ENCODE measurements at places on chromosomes 6 and 20.

- no peak for DNase-seq
Observed at GRCh38 chr6:64890609-64891008, 816.4 kb downstream of the EYS start.

DNA sequence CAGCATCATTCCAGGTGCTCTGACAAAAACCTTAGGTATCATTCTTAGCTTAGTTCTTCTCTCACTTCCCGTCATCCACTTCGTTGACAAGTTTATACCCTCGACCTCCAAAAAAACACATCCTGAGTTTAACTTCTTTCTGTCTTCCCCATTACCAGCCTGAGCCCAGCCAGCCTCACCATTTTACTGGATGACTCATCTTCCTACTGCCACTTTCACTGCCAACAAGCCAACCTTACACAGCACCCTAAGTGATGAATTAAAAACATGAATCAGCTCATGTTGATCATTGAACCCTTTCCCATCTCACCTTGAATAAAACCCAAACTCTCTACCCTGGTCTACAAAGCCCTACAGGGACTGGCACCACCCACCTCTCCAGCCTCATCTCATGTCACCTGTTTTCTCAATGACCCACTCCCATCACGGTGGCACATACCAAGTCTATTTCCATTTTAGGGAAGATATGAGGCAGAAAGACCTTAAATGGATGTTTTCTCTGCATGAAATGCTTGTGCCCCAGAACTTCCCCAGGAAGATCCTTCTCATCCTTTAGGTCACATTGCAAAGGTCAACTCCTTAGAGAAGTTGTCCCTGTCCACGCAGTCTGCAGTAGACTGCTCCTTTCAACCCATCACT is 9.9 kb upstream of the UST start:
- no peak for DNase-seq

DNA sequence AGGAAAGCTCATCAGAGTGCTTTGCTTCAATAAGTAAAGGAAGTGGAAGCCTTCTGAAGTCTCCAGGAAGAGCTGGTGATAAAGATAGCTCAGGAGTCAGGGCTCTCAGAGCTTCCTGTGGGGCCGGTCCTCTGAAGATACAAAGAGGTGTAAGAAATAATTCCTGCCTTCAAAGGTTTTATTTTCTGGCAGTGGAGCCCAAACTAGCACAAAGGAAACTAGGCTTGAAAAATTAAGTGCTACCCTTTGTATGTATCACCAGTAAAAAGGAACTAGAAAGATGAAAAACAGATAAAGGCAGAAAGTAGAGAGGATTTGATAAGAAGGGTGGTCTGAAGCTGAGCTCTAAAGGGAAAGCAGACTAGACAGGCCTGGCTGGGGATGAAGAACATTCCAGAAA is 204.1 kb upstream of the SASH1 start:
- DNase-seq, result no peak

- DNase-seq, result no peak
Observed at GRCh38 chr6:3175715-3176402, 18.5 kb upstream of the TUBB2A start.

DNA sequence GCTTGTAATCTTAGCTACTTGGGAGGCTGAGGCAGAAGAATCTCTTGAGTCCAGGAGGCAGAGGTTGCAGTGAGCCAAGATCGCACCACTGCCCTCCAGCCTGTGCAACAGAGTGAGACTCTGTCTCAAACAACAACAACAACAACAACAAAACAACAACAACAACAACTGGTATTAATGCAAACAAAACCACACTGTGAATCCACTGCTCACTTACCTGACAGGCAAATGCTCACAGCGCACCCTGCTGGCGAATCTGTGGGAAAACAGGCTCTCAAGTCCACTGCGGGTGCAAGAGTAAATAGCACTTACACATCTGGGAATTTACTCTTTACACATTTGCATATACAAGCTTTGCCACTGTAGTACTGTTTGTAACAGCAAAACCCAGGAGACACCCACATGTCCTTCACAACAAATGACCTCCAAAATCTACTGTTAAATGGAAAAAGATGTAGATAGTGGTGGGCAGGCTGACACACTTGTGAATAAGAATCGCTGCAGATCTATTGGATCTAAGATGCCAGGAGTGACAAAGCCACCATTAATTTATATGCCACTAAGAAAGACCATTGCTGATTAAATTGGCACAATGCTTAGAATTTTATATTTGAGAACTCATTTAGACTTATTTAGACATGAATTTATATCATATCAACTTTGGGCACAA is 29.3 kb downstream of the NSFL1C start:
- DNase-seq, result peak; percentile 40

- DNase-seq, result no peak
Observed at GRCh38 chr6:85449388-85449817, 480 bp upstream of the NT5E start.

DNA sequence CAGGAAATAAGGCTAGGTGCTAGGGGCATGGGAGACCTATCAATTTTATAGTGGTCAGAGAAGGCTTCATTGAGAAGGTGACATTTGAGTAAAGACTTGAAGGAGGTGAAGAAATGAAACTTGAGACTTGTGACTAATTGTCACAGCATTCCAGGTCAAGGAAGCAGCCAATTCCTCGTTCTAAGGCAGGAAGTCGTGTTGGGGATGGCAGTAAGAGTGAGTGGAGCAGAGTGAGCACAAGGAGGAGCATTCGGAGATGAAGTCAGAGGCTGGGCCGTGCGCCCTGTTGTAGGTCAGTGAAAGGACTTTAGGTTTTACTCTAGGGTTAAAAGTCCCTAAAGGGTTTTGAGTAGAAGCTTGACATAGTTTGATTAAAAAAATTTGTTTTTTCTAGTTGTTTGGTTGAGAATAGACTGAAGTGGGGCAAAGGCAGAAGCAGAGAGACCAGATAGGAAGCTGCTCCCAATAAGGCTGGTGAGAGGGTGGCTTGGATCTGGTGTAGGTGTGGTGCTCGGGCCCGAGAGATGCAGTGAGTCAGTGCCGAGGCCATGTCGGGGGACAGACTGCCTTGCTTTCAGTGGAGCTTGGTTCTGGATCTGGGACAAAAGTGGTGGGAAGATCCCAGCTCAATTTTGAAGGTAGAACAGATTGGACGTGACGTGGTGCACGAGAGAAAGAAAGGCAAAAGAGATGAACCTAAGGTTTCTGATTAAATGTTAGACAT is 2.6 kb upstream of the RSPH3 start:
- DNase-seq, result no peak

DNA sequence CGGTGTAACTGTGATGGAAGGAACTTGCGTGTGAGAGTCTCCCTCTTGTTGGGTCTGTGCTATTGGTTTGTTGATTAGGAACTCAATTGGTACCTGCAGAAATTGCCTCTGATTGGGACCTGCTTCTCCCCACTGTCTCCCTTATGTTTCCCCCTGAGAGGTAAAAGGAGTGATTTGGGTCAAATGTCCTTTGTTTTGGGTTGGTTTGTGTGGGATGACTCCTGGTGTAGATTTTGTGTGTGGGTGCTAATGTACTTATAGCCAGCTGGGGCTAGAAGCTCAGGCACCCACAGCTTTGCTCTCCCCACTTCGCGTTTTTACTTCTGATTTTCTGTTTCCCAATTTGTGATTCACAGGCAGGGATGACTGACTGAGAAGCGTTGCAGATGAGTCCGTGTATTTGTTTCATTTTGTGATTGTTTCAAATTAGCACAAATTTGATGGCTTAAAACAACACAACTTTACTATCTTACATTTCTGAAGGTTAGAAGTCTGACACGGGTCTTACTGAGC is 79.1 kb downstream of the UTRN start:
- DNase-seq, result no peak
